RWPE1 (cell line): ENCODE measurements at places on chromosomes 12 and 14.

DNA sequence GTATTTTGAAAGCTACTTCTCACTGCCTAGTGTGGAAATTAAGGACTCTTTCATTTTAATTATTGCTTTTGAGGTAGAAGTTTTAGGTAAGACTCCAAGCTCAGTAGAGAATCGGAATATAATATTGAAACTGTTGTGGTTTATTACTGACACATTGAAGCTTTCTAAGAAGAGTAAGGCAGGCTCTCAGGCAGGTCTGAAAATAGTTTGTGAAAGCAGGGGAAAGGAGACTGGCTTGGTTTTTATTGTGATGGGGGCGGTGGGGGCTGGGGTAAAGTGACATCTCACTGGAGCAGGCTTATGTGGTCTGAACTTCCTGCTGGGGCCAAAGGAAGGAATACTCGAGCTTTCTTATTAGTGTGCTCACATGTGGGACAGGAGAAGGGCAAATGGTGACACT, 79.5 kb downstream of the OTOGL start:
- no peak for DNase-seq

DNA sequence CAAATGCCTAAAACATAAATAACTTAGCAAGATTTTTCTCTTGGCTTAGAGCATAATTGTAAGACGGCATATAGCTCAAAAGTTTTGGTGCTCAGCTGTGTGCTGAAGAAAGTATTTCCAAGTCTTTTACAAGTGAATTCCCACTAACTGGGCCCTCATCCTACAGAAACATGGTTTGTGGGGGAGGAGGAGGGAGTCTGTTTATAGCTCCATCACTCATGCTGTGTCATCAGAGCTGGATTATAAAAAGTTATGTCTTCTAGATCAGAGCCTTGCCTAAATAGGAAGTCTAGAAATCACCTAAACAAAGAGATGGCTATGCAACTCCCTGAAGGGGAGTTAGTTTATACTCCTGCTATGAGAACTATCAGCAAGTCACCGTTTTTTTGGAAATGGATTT, 65.9 kb upstream of the OTOGL start:
- DNase-seq: peak; percentile 27

DNA sequence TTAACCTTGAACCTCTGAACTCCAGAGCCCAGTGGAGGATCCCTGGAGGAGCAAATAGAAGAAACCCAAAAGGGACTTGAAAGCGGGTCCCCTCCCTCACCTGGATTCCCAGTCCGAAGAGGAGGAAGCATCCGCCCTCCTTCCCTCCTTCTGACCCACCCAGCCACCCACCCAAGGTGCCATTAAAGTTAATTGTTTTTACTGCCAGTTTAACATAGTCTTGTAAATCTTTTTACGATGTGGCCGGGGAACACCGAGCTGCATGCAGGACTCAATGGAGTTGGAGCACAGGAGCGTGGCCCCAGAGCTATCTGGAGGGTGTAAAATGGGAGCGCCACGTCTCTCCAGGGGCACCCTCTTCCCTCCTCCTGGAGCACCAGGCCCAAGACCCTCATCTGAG, 49.9 kb upstream of the TBX3 start:
- DNase-seq: no peak

GRCh38 chr12:104720339-104721038, 237.6 kb downstream of the SLC41A2 start:
- no peak for DNase-seq

DNA sequence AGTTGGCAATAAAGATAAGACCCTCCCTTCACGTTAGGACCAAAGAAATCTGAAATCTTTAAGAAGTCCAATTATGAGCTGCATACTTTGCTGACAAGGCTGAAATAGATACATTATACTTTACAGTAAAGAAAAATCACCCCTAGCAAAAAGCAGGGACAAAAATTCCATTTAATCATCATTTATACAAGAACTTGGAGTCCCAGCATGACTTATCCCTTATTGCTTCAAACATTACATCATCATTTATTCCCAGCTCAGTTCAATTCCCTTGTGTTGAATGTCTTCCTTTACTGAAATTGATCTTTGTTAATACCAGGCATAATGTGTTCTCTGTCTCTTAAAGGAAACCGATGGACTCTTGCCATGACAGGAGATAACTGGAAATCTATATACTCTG, 449.6 kb upstream of the CCDC196 start:
- DNase-seq: no peak

DNA sequence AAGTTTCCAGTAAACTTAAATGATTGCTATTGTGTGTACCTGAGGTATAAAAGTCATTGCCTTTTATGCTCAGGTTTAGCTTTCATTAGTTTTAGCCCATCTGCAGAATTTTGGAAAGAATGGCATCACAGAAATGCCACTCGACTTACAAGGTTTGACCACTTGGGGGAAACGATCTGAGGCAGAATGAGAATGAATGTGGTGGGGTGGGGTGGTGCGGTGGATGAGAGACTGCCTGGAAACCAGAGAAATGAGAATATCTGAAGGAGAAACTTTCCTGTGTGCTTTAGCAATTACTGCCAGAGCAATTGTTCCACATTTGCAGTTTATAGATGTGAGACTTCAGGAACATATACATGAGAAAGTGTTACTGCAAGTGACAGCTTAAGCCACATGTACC, 225.4 kb upstream of the PDE3A start:
- no peak for DNase-seq

DNA sequence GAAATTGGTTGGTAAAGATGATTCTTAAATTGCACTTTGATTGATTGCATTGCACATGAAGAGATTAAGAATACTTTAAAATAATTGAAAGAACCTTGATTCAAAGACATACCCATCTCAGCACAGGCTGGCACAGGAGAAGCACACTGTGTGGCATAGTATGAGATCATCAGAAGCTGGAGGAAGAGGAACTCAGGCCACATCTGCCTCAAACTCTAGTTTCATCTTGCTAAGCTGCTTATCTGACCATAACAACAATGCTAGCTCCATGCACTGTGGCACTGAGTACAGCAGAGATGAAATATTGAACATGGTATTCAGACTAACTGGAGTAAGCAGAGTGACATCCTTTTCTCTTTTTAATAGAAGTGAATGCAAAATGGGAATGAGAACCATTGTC, 99.1 kb downstream of the TBC1D30 start:
- DNase-seq: no peak

GRCh38 chr12:5713599-5714081, 231.4 kb downstream of the ANO2 start:
- no peak for DNase-seq
